ENCODE measurements at places on chromosomes 1 and 21.

DNA sequence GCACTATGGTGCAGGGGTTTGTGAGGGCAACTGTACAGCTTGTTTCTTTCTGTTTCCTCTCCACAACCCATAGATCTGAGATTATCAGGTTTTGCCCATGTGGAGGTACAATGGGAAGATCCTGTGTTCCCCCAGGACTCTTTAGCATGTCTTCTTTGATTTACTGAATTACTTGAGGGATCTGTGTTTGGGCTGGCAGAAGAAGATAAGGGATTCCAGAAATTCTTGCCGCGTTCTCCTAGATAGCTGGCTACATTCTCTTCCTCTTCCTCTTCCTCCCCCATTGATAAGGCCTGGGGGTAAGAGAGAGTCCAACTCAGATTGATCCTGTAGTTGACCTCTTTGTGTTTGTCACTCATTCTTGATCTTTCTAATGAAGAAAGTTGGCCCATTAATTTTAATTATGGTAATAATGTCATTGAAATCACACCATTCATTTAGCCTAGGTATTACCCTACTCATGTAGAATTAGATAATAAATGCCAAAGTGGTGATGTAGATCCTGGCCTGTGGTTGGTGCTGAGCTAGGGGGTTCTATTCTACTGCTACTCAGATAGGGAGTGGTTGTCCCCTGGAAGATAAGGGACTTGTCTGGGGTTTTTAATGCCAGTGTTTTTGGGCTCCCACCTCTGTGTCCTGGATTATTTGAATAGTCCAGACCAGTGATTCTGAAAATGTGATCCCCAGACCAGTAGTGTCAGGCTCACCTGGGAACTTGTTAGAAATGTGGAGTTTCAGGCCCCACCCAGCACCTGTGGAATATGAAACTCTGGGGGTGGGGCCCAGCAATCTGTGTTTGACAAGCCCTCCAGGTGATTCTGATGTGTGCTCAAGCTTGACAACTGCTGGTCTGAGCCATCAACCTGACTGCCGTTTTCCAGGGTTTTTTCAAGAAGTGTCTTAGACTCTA is 122.2 kb downstream of the NOS1AP start:
- DNase-seq, result no peak

DNA sequence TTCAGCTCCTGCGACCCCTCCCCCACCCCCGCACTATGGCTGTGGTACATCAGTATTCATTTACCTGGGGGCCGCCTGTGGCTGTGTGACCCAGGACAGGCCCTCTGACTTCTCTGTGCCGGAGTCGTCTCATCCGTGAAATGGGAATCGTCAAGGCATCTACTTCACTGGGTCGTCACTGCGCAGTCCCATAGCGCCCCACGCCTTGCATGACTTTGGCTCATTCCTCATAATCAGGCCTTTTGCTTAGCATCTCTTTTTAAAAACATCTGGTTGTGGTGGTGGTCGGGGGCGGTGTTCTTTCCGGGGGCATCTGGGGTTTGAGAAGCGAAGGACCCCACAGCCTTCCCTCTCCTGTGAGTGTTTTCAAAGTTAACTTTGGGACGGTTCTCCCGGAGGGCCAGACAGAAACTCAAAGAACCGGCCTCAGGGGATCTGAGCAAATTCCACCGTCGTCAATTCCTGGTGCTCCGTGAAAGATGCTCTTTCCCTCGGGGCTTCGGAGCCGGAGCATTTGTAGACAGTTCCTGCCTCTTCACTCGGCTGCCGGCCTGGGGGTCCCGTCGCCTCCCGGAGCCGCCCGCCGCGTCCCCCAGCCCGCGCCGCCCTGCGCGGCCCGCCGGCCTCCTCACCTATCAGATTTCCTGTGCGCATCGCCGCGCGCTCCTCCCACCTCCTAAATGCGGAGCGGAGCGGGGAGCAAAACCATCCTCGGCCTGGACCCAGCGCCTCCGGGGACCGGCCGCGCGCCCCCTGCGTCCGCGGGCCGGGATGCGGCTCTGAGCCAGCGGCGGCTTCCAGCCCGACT is at the start of gene B3GALT5:
Gene B3GALT5, plus strand, starts transcription at position 708 of the 808 bp plus-strand sequence. CDS start 47,620 bp downstream, outside the sequence.
- DNase-seq, result no peak

- no peak for DNase-seq
These were observed 17.8 kb upstream of the OVAAL start for GRCh38 chr1:180540697-180541594.

GRCh38 chr1:195663549-195664280 is 944.5 kb downstream of the KCNT2 start:
- no peak for DNase-seq

- DNase-seq, result no peak
These were observed 96.9 kb downstream of the KCNH1 start for GRCh38 chr1:211037095-211037494.

DNA sequence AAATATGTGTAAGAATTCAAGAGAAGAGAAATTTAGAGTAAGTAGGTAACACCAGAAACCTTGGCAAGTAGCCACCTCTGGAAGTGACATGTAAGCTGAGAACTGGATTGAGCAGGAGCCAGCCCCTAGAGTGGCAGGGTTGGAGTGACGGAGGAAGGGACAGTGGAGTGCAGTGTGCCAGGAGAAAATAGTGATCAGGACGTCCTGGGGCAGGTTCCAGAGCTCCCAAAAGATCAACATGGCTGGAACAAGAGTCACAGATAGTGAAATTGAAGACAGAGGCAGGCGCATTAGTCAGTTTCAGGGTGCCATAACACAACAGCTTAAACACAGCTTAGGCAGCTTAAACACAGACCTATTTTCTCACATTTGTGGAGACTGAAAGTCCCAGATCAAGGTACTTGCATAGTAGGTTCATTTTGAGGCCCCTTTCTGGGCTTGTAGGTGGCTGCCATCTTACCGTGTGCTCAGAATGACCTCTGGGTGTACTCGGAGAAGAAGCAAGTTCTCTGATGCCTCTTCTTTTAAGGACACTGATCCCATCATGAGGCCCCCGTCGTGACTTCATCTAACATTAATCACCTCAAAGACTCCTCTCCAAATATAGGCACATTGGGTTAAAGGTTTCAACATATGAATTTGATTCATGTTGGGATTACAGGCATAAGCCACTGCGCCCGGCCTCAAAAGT is 37.2 kb downstream of the GNPAT start:
- DNase-seq, result no peak

DNA sequence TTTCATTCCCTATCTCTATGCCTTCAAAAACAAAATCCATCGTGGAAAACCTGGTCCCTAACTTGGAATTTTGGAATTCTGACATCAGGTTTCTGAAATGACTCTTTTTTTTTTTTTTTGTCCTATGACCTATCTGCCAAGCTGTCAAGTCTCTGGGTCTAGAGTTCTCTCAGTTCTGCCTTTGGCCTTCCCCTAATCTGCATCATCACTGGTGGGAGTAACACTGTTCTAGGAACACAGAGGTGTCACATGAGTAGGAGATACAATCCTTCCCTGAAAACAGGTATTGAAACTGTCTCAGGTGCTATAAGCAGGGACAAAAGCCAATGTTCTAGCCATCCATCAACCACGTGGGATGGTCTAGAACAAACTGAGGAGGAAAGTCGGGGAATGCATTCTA is 142.0 kb upstream of the ATP1B1 start:
- DNase-seq, result no peak

- no peak for DNase-seq
These were observed 23.1 kb upstream of the ATP6V1G3 start for GRCh38 chr1:198563583-198563982.

GRCh38 chr21:36169470-36170128 is 13.0 kb downstream of the DOP1B start:
- DNase-seq, result no peak

DNA sequence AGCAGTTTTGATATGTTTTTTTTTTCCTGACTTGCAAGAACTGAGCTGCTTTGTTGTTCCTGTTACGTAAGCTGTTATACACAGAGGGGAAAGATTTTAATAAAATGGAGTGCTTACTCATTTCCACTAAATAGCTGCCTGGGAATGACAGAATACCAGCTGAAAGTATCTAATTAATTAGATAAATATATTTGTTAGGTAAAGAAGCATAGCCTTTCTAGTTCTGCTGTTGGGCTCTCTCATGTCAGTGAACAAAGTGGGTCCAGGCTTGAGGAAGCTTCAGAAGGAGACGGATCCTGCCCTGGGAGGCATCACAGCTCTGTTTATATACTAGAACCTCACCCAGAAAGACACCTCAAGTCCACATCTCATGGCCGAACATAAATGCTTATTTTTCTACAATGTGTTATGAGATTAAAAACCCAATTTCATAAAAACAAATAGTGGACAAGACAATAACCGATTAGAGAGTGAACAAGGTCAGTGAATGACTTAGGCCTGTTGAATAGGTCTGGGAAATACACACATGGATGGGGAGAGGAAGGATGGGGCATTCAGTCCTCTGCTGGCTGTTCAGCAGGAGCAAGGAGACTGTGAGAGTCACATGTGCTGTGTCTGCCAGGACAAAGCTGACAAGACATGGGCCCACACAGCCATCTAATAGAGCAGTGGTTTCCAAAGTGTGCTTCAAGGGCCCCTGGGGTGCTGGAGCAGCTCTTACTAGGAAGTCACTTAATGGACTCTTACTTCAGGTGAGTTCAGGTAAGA is 20.6 kb downstream of the TRAF5 start:
- no peak for DNase-seq

DNA sequence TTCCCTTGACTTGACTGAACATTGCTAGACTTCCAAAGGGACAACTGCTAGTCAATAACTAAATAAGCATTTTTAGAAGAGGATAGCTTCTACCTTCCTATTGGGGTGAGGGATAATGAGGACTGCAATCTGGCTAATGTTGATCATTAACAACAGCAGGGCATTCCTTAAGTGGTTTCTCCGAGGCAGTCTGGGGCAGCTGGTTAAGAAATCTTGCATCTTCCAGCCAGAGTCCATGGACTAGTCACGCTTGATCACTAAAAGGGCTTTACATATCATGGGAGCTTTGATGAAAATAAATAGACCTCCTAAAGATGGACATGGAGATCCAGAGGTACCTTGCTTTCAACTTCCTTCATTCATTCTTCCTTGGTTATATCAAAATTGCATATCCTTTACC is 329.4 kb upstream of the ESRRG start:
- no peak for DNase-seq

GRCh38 chr1:23947366-23947765 is 12.3 kb upstream of the PNRC2 start:
- no peak for DNase-seq

DNA sequence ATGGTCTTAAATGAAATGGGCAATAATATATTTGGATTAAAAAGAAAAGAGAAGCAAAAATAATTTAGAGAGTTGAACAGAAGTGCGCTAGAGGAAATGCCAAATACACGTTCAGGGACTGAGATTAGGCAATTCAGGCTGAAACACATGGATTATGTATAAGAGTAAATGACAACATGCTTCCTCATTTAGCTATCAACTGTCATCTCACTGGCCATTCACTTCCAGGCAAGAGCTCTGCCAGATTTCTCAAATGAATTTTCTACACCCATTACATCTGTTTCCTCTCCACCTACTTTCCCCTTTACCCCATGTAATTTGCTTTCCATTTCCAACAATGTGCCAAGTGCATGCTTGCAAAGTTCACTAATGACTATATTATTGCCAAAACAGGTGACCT is 582.4 kb downstream of the LTN1 start:
- no peak for DNase-seq

GRCh38 chr1:193338194-193338593 is 151.8 kb upstream of the B3GALT2 start:
- no peak for DNase-seq

DNA sequence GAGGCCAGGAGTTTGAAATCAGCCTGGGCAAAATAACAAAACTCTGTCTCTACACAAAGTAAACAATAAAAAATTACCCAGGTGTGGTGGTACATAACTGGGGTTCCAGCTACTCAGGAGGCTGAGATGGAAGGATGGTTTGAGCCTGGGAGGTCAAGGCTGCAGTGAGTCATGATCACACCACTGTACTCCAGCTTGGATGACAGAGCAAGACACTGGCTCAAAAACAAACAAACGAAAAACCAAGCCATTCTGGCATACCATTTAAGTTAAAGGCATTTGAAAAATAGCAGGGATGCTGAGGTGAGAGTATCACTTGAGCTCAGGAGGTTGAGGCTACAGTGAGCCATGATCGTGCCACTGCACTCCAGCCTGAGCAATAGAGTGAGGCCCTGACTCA is 5.3 kb upstream of the ALDH9A1 start:
- no peak for DNase-seq

DNA sequence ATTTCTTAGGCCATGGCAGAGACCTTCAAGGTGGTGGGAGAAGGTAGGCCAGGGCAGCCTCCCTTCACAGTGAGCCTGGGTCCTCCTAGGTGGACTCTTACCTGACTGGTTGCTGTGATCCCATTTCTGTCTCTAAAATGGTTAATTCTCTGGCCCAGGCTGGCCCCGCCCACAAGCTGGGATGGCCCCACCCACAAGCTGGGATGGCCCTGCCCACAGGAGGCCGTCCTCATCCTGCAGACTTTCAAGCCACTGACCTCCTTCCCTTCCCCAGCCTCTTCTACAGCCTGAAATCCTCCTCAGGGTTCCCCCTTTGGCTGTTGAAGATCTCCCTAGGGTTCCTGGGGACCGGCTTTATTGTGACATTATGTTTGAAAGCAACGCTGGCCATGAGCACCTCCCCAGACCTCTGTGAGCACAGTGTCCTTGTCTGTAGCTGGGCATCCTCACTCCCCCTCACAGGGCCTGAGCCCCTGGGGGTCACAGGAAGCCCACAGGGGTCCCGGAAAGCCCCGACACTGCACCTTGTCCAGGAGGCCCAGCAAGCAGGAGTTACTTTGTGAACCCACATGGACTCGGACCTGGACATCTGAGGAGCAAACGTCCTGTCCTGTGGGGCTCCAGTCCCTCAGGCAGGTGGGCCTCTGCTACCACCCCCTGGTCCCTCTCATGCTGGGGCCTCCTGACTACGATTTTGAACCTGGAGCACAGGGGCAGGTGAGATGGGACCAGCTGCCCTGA is 621.7 kb downstream of the MATN1 start:
- no peak for DNase-seq

- no peak for DNase-seq
These were observed 508.8 kb downstream of the PLPP3 start for GRCh38 chr1:56070601-56071000.

GRCh38 chr1:56417646-56418045 is 161.7 kb downstream of the PLPP3 start:
- no peak for DNase-seq
